Right lung (tissue), 10 donors: ENCODE measurements at places on chromosomes 2 and 18.

DNA sequence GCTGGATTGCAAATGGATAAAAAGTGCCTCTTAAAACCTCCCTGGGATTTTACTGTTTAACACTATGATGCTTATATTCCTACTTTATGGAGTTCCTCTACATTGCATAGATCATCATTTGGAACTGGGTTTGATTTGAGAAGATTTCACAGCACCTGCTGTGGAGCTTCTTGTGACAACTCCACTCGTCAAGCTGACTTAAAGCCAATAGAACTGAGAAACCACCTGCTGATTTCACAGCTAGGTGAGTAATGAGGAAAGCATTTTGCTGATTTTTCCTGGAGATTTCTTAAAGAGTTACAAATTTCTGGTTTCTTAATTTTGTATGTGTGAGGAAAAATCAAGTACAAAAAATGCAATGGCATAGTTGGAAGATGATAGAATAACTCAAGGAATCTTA lies 739.1 kb upstream of the LRRTM1 start:
- no peak for DNase-seq

- DNase-seq: no peak
Observed at GRCh38 chr2:50396298-50396631, 635.7 kb downstream of the NRXN1 start.

DNA sequence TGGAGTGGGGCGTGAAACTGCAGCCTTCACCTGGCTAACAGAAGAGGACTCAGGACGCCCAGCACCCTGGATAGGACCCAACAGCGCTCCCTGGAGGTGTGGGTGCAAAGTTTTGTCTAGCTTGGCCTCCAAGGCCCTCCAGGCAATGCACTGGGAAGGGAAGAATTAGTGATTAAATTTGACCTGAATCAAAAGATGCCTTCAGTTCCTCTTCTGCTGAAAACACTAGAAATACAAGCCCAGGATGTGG lies 779 bp upstream of the TRIB2 start:
- peak; percentile 66 for DNase-seq

DNA sequence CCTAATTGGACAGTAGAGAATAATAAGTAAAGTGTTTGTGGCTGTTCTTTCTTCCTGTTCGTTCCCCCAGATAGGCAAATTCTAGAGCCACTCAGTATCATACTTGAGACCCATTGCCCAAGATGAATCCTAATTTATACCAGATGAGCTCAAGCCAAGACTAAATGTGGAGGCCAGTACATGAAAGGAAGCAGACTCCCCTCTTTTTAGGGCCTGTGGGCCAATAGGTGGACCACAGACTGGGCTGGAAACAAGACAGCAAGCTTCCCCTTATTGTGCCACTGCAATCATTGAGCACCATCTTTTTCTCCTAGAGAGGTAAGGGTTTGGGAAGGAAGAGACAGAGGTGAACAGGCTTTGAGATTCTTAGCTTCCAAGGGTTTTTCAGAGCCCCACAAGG lies 141.9 kb downstream of the MGAT5 start:
- DNase-seq: no peak

DNA sequence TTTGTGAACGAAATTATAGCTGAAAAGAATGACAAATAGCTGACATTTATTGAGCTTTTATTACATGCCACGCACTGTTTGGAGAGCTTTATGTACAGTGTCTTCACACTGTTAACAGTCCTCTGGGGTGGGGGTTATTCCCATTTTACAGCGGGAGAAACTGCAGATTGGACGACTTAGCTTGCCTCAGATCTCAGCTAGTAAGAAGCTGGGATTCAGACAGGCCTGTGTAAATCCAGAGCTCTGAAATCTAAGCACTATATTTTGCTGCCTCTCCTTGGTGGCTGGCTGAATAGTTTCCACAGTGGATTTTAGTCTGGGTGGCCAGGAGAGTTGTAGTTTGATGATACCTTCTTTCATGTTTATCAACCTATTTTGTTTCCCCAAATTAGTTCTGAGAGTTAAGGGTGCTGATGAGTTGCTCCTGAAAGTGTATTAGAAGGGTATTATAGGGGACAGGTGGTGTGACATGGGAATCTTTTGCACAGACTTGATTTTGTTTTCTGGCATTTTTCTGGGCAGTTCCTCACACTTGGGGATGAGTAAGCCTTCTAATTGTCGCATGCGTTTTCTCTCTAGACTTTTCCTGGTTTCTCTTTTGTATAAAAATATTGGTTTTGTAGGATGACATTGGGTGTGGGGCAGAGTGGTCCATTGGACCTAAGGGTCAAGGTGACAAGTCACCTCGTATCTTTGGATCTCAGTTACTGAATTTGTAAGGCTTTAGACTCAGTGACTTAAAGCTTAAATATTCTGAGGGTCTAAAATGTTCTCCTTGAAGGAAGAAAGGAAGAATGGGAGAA lies 1.5 kb downstream of the ACSL3 start:
- no peak for DNase-seq

- DNase-seq: no peak
Observed at GRCh38 chr2:183009249-183009899, 28.9 kb downstream of the NCKAP1 start.

GRCh38 chr2:11446733-11447248 lies 19.2 kb downstream of the E2F6 start:
- peak; percentile 55 for DNase-seq

- DNase-seq: peak; percentile 45
Observed at GRCh38 chr2:74441690-74442482, at the start of gene RTKN. Gene RTKN, minus strand, starts transcription at chr2:74441937. Its CDS starts 121 bp downstream, at chr2:74441816.

GRCh38 chr2:231680992-231681852 lies 27.1 kb upstream of the PTMA start:
- peak; percentile 89 for DNase-seq

GRCh38 chr18:79862562-79862961 lies 64.8 kb downstream of the KCNG2 start:
- no peak for DNase-seq

- no peak for DNase-seq
Observed at GRCh38 chr2:9857814-9858729, 14.8 kb downstream of the TAF1B start.

- DNase-seq: no peak
Observed at GRCh38 chr2:71498261-71498701, 44.9 kb downstream of the DYSF start.

GRCh38 chr18:63819786-63820185 lies 44.6 kb downstream of the SERPINB7 start:
- DNase-seq: no peak

- DNase-seq: no peak
Observed at GRCh38 chr2:25165992-25166875, 2.1 kb downstream of the POMC start.

DNA sequence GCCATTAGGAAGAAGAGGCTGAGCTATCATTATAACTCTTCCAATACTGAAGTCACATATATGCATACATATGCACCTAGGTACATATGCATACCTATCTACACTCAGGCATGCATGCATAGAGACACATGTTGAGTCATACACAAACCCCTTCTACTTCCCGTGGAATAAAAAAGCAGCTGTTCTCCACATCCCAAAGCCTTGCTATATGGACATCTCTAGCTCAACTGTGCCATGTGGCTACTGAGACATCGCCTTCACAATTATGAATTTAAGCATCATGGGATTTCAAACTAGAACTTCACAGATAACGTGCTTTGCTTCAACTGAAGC lies 120.5 kb downstream of the ANKRD44 start:
- no peak for DNase-seq
